Activated naive CD4-positive, alpha-beta T cell treated with anti-CD3 and anti-CD28 coated beads, Interleukin-2, amount 10 ng/mL, durations not matched to agents 5 hours and 36 hours (primary cell): ENCODE measurements at places on chromosomes 2 and 18. TPM values are rescaled to one million over a fixed set of nuclear protein-coding genes. Genes with fewer than 3 reads are reported as not detected.

The SNX17 gene
- 112 TPM for total RNA-seq

The ATP6V1B1 gene
- total RNA-seq = not detected

The MYL12A gene
- 1,022 TPM for total RNA-seq

The ZNF396 gene
- total RNA-seq = 1.3 TPM

The MARS2 gene
- 12.7 TPM for total RNA-seq

The FSHR gene
- total RNA-seq = not detected

The GCG gene
- total RNA-seq = not detected

The RAB6C gene
- not detected for total RNA-seq

The LYPD1 gene
- total RNA-seq = not detected

The DYSF gene
- total RNA-seq = not detected

The CCL20 gene
- total RNA-seq = not detected

The IL37 gene
- 0.50 TPM for total RNA-seq

The GNAL gene
- total RNA-seq = not detected

The STPG4 gene
- total RNA-seq = 0.34 TPM

The GPR45 gene
- not detected for total RNA-seq

The CKAP2L gene
- total RNA-seq = 45.4 TPM

The HTR2B gene
- not detected for total RNA-seq

The NTSR2 gene
- not detected for total RNA-seq

The CLIP4 gene
- total RNA-seq = 34.8 TPM

The CNDP2 gene
- total RNA-seq = 155 TPM

The CFAP53 gene
- 0.36 TPM for total RNA-seq

The VWC2L gene
- total RNA-seq = not detected

The TOGARAM2 gene
- 4.0 TPM for total RNA-seq

The STK39 gene
- total RNA-seq = 28.4 TPM

The HOXD1 gene
- not detected for total RNA-seq

The COL6A3 gene
- 0.43 TPM for total RNA-seq
